ENCODE measurements at places on chromosomes 16 and 17. TPM values are rescaled to one million over a fixed set of nuclear protein-coding genes. Genes with fewer than 3 reads are reported as not detected.

- DNase-seq = no peak
Observed at GRCh38 chr16:66134875-66135274, 231.6 kb upstream of the CDH5 start.

GRCh38 chr17:1878419-1879121, 48.8 kb downstream of the RPA1 start:
- DNase-seq = no peak

- DNase-seq = no peak
Observed at GRCh38 chr16:87094556-87094865, 222.7 kb downstream of the C16orf95 start.

CHTF8 gene
- total RNA-seq = 54.1 TPM

DNA sequence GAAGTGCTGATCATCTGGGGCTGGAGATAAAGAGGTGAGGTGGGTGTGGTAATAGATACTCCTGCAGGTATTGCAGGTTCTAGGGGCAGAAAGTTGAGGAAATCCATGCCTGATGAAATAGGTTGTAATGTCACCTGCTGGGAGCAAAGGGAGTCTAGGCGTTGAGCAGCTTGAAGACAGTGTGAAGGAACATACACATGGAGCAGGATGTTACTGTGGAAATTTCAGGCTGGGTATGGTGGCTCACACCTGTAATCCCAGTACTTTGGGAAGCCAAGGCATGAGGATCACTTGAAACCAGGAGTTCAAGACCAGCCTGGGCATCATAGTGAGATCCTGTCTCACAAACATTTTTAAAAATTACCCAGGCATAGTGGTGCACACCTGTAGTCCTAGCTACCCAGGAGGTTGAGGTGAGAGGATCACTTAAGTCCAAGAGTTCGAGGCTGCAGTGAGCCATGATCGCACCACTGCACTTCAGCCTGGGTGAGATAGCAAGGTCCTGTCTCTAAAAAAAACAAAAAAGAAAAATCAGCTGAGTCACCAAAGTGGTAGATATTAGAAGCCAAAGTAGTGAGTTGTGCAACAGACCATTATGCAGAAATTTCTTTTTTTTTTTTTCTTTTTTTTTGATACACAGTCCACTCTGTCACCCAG, 9.1 kb upstream of the CRYBA1 start:
- DNase-seq = no peak

DNA sequence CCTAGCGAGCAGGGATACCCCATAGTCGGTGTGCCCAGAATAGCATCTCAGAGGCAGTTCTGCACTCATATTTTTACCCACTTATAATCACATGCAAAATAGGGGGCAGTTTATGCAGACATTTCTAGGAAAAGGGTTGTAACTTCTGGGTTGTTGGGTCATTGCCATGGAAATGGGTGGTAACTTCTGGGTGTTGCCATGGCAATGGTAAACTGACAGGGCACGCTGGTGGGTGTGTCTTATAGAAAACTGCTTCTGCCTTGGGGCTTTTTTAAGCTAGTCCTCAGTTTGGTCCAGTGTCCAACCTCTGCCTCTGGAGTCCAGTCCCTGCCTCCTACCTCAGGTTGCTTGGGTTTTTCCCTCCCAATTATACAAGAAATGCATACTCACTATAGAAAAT, 7.4 kb upstream of the SPAG9 start:
- no peak for DNase-seq

DNA sequence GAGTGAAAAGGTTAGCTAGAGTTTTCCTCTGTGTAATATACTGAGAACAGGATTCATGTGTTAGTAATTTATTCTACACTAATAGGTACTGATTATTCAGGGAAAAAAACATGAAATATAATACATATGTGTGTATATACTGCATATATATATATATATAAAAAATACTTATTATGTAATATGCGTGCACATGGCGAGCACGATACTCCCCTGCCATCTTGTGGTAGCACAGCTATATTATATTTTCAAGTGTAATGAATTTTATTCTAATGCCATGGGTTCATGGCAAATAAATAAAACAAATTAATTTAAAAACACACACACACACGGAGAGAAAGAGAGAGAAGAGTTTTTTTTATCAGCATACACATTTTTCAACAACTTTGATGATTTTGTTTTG, 460.6 kb downstream of the KCNJ2 start:
- DNase-seq = no peak

NEUROD2 gene
- total RNA-seq = not detected

CD19 gene
- total RNA-seq = not detected

DNA sequence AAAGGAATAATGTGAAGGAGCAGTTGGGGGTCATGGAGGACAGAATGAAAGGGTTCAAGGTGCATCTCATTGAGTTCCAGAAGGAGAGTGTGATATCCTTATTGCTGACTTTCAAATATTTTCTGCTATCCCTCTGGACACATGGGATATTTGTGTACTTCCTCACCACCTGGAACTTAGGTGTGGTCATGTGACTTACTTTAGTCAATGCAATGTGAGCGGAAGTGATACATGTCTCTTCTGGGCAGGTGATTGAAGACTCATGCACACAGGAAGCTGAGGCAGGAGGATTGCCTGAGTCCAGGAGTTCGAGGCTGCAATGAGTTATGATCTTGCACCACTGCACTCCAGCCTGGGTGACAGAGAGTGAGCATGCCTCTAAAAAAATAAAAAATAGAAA, 36.7 kb upstream of the TANC2 start:
- DNase-seq = no peak

GRCh38 chr16:80946481-80946880, 60.2 kb downstream of the CMC2 start:
- DNase-seq = no peak

DNA sequence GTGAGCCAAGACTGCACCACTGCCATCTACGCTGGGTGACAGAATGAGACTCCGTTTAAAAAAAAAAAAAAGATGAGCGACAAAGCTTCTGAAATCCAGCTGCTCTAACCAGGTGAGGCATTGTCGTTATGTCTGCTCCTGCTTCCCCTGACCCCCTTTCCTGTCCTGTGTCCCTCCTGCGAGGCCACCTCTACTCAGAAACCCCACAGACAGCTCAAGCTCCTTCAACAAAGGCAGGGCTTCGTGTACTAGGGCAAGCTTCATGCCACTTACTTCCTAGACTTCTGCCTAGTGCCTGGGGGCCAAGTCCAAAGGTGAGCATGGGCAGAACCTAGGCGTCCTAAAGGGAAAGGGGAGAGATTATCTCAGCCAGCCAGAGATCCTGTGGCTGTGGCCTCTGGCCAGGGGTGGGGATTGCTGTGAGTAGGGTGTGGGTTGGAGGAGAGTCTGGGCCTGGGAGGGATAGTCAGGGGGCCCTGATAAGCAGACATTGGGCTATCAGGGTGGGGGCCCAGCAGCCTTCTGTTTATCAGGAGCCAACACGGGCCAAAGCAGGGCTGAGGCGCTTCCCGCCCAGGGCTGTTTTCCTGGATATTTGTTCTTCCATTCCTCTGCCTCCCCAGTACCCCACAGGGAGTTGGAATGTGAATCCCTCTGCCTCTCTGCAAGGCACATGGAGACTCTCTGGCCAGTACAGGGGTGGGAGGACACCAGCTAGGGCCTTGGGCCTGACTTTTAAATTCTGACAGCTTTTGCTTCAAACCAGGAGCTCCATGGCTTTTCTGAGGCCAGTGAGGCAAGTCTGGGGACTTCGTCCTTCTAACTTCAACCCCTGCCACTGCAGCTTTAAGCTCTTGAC, 10.4 kb downstream of the ERAL1 start:
- DNase-seq = no peak

DNA sequence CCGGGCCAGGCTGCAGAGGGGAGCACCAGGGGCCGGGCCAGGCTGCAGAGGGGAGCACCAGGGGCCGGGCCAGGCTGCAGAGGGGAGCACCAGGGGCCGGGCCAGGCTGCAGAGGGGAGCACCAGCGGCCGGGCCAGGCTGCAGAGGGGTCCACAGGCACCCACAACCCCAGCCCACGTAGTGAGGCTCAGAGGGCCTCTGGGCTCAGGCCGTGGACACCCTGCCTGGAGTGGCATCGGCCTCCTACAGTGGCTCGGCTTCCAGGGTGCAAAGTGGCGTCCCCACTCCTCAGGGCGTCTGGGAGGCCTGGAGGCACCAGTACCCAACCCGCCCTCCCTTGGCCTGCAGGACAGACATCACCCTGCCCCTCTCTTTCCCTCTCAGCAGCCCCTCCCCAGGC, 9.6 kb downstream of the DOC2B start:
- no peak for DNase-seq

- DNase-seq = no peak
Observed at GRCh38 chr16:71853413-71853812, 7.6 kb downstream of the ATXN1L start.

DNA sequence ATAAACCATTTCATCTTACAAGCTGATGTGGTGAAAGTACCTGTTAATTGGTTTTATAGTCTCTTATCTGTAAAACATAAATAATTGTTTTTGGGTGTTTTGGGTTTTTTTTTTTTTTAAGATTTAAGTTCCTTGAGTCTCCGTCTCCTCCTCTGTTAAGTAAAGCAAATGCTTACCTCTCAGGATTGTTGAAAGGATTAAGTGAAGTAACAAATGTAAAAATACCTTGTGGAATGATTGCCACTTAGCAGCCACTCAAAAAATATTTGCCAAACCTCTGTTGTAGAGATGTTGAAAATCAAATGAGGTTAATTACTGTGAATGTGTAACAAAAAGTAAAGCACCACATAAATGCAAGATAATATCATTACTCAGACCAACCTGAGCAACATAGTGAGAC, 19.2 kb downstream of the LIMD2 start:
- DNase-seq = no peak

CFAP119 gene
- 17.1 TPM for total RNA-seq

KRT33A gene
- total RNA-seq = not detected

DNA sequence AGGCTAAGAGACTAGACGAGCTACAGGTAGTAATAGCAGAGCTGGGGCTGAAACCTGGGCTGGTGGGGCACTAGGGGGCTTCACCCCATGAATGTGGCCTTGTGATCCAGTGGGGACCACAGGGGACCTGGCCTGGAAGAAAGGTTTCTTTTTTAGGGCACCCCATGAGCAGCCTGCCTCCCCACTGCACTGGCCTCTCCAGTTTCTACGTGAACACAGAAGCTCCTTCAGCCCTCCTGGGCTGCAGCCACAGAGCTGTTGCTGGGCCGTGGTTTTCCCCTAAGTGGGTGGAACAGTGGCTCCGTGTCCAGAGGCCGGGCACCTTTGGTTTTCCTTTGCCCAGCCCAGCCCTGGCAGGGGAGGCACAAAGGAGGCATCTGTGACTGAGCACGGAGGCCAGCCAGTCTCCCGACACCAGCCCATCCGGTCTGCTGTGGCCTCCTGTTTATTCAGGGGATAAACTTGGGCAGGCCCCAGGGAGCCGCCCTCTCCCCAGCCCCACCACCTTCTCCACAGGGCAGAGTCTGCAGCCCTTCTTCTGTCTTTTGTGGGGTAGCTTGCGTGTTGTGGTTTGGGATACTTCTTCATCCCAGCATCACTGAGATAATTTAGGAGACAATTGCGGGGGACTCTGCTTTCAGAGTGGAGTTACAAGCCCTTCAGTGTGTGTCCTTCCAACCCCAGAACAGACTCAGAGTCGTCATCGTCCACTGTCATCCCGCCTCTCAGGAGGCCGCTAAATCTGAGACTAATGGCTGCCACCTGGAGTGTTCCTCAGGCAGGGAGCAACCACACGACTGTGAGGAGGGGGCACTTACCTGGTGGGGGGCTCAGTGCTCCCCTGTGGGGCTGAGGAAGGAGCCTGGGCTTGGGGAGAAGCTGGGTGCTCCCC, 85.3 kb downstream of the RAB11FIP4 start:
- no peak for DNase-seq

- DNase-seq = no peak
Observed at GRCh38 chr17:40363111-40363827, 1.3 kb downstream of the GJD3 start.

NLGN2 gene
- 13.1 TPM for total RNA-seq

NPIPB9 gene
- total RNA-seq = 6.4 TPM

FBXO39 gene
- not detected for total RNA-seq

DNA sequence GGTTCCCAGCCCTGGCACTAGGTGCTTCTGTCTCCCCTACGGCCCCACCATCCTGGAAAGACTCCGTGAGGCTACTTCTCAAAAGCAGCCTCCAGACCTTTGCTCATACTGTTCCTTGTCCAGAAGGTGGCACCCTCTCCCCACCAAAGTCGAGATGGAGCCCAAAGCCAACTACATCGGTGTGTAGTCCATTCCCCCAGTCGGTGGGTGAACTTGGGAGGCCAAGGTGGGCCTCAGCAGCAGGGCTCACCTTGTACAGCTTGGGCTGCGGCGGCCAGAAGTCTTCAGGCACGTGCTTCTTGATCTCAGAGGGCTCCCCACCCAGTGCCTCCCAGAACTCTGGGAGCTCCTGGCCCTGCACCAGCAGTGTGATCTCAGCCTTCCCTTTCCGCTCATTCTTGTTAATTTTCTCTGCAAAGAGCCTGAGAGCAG, 10.2 kb downstream of the FLII start:
- DNase-seq = no peak

DNA sequence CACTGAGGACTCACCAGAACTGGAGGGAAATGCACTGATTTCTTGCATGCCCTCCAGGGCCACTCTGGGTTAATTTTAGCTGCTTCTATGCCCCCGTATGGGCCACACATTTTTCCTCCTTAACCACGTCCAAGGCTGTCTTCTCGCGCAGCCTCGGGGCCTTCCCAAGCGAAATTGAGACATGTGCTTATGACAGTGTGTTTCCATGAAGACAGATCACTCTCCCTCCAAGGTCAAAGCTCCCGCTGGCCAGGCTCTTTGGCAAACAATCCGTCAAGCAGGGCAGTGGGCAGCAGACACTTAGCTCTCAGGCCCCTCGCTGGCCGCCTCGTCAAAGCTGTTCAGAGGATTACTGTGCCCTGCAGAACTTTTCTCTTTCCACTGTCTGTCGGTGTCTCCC, 243.0 kb upstream of the N4BP1 start:
- DNase-seq = no peak

DNA sequence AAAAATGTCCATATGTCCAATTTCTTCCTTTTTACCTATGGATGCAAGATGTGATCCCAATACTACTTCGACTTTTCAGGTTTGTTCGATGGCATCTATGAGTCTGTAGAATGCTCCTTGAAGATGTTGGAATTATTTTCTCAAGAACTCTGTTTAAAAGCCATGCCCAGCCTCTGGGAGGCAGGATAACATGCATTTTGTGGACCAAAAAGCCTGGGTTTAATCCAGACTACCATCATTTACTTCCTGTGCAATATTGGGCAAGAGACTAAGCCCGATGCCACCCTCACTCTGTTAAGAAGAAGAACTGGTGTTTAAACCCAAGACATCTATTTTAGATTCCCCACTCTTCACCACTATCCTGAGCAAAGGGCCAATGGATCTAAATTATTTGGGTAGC, 42.8 kb upstream of the SALL1 start:
- no peak for DNase-seq

DNA sequence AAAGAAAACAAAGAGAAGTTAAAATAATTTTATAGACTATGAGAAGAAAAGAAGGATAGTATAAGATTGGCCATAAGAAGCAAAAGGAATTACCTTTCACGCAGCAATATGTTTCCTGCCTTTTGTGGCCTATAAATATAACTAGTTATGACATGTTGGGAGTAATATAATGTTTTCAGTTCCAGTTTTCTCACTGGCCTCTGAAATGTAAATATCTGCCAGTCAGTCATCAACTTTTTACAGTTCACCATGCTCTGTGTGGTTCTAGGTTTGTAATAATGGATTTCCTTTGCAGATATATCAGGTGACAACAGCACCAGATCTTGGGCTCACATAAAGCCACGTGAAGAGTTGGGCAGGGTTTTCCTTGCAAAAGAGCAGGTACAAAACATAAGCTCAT, 94.3 kb downstream of the ABCA8 start:
- no peak for DNase-seq

CTF1 gene
- 4.5 TPM for total RNA-seq

CALCOCO2 gene
- total RNA-seq = 134 TPM

All from breast epithelium (tissue), 4 donors.